Activated CD4-positive, alpha-beta T cell treated with anti-CD3 and anti-CD28 coated beads, Interleukin-2, amount 50 U/mL, for 48 hours (primary cell): ENCODE measurements at places on chromosomes 11 and 22.

DNA sequence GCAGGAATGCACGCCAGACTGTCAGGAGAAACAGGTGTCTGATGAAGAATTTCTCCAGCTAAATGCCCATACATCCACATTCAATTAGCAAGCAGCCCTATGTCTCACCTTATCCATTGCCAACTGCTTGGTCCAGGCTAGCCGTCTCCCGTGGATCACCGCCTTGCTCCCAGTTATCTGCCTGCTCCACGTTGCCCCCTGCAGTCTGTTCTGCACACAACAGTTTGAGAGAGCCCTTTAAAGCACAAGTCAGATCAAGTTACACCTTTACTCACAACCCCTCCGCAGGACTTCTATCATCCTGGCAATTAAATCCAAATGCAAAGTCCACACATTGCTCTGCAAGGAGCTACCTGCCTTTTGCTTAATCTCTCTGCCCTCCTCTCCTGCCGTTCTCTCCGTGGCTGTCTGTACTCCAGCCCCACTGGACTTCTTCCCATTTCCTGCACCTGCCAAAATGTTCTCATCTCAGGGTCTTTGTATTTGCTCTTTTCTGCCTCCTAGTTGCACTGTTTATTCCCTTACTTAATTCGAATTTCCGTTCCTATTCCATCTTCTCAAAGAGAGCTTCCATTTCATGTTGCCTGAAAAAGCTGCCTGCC is 185.3 kb upstream of the LARGE1 start:
- peak; percentile 33 for DNase-seq

DNA sequence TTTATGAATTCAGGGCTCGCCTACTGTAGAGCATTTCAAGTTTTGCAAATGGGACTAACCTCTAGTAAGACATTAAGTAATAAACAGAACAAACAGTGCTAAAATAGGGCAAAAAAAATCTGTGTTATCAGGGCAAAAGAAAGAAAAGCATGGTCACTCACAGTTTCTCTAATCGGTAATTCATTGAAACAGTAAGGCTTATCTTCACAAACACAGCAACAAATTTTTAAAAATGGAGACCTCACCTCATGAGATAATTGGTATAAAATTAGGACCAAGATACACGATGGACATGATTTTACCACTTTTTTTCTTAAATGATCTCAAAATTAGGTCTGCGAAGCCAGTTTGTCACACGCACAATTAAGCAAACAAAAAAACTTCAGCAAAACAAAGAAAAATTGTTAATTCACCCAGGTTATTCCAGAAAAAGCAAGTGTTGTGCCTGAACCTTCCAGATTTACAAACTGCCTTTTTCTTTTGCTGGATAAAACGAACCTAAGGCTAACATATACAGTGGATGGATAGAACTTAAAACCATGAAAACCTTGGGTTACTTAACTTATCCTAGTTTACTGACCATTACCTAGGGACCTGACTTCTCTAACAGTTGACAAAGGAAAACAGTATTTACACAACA is 1.4 kb downstream of the TMEM123 start:
- DNase-seq = no peak

DNA sequence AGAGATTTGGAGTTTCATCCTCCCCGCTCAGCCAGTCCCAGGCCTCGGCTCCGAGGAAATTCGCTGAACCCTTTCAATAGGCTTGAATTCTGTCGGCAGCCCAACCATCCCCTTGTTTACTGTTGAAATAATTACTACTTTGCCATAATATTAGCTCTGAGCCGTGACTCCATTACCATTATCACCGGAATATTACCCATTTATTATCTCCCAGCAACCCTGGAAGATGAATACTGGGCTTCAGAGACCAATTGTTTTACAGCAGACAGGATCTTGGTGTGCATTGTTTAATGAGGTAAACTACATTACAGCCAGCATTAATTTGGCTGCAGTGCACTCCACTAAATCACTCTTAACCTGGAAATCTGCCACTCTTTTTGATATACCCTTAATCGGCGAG is 867.4 kb downstream of the NTM start:
- no peak for DNase-seq

- DNase-seq = no peak
Observed at GRCh38 chr11:59523541-59523940, 12.2 kb downstream of the OR4D9 start.

- peak; percentile 60 for DNase-seq
Observed at GRCh38 chr22:19962909-19963806, 21.5 kb upstream of the TXNRD2 start.

GRCh38 chr11:58788355-58789023 is 56.0 kb downstream of the GLYATL2 start:
- DNase-seq = peak; percentile 34

- no peak for DNase-seq
Observed at GRCh38 chr22:28132466-28132865, 213.4 kb upstream of the PITPNB start.

DNA sequence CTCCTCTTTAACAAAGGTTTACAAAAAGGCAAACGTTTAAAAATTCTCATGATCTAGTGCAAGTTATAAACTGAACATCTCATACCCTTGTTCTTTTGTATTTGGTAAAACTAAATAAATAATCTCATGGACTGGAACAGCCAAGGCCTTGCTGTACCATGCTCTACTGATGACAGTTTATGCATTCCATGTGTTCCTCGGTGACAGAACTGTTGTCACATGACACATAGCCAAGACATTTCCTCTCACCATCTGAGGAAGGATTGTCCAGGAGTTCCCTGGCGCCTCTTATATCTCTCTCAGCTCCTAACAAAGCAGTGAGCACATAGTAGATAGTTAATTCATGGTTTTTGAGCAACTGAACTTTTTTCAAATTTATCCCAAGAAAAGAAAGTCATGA is 12.6 kb downstream of the CCDC83 start:
- DNase-seq = no peak

DNA sequence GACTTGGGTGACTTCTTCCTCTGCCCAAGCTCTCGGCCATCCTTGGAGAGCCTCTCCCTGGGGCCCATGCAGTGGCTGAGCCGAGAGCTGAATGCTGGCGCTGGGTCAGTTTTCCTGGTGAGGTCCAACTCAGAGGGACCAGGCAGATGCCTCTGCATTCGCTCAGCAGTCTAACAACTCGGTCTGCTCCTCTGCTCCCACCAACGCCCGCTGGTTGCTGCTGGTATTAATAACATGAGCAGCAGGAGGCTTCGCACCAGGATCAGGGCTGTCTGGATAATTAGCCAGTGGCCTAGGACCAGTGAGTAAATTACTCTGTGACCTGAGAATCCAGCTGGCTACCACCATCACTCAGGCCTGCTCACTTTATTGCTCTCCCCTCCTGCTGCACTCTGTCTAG is 77.7 kb upstream of the FAM181B start:
- DNase-seq = no peak

DNA sequence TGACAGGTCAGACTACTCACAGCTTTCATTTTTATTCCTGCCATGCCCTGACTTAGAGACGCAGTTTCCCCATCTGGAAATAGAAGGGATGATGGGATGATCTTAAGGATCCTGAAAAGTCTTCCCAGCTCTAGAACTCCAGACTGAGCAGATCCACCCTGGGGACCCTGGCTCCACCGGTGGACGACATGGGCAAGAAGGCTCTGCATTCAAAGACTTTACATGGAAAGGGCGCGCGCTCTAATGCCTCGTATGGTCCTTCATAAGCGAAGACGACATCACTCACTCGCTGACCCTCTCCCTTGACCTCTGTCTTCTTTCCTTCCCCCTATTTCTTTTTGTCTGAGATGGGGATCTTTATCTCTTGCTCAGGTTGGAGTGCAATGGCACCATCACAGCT is 24.4 kb upstream of the PHF21B start:
- no peak for DNase-seq

GRCh38 chr11:64713781-64714363 is 9.1 kb downstream of the NRXN2 start:
- DNase-seq = no peak

DNA sequence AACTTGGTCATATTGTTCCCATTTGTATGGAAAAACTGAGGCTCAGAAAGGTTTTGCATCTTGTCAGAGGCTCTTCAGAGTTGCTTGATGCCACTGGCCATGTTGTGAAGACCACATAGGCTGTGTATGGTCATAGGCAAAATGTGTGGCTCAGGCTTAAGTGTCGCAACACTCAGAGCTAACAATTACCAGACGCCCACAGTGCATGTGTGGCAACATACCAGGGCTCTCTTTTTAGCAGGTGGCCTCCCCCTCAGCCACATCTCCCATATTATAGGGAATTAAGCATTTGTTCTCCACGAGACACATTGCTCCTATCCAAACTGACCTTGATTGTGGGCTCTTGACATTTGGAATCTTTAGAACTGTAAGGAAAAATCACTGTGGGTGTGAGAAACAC is 802.5 kb downstream of the DLG2 start:
- DNase-seq = no peak

- no peak for DNase-seq
Observed at GRCh38 chr11:21411597-21411996, 742.2 kb downstream of the NELL1 start.

DNA sequence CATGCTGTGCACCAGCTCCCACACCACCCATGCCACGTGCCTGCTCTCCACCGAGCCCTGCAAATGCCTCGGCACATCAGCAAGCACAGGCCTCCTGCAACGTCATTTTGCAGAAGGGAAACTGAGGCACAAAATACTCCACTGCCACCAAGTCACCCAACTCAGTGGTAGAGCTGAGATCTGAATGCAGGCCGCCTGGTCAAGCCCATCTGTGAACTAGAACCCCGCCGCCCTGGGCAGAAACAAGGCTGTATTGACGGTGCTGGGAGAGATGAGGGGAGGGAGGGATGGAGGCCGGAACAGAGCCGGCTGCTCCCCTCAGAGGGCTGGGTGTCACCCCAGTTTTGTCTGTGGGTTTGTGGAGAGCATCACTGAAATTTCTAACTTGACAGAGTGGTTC is 81.4 kb downstream of the CDKN1C start:
- DNase-seq = no peak

DNA sequence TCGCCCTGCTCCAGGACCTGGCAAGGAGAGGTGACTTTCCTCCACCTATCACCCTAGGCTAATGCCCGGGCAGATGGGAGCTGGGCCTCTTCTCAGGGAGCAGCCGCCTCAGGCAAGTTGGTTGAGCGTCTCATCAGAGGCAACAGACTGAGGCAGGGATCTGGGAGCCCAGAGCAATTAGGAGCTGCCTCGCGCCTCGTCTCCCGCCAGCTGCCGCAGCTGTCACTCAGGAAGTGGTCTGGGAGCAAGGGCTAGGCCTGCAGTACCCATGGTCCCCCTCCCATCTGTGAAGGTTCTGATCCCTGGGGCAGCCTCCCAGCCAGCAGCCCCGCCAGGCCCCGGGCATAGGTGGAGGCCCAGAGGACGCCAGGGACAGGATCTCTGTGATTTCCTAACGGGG is 4.6 kb upstream of the CABP7 start:
- no peak for DNase-seq

DNA sequence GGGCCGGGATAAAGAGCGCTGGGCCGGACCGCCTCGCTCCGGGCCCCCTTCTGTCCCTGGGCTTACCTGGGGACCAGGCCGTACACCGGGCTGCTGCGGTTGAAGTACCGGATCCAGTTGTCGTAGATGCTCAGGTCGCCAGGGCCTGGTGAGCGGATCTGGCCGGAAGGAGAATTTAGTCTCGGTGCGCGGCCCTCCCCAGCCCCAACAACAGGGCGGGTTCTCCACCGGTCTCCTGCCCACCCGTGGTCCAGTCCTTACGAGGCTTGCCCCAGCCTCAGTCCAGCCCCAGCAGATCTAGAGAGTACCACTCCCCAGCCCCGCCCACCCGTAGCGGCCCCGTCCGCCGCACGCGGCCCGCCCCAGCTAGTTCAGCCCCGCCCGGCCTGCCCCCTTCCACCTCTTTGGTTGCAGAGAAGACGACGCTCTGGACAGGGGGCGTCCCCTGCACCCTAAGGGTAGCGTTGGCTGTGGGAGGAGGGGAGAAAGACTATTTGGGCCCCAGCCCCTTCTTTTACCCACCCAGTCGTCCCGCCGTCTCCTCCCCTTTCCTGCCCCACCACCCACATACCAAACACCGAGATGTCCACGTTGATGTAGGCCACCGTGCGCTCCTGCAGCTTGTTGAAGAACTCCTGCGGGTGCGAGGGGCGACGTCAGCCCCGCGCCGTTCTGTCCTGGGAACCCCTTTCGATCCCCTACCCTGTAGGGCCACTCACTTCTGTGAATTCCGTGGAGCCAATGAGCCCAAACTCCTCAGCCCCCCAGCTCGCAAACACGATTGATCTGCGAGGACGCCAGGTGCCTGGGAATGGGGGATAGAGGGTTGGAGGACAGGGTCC is 6.8 kb downstream of the SAC3D1 start:
- DNase-seq = peak; percentile 47

- DNase-seq = no peak
Observed at GRCh38 chr11:34641456-34641855, 20.6 kb downstream of the EHF start.

- DNase-seq = no peak
Observed at GRCh38 chr11:12474871-12475270, 97.5 kb downstream of the PARVA start.
